ENCODE measurements at places on chromosomes 4 and X.

DNA sequence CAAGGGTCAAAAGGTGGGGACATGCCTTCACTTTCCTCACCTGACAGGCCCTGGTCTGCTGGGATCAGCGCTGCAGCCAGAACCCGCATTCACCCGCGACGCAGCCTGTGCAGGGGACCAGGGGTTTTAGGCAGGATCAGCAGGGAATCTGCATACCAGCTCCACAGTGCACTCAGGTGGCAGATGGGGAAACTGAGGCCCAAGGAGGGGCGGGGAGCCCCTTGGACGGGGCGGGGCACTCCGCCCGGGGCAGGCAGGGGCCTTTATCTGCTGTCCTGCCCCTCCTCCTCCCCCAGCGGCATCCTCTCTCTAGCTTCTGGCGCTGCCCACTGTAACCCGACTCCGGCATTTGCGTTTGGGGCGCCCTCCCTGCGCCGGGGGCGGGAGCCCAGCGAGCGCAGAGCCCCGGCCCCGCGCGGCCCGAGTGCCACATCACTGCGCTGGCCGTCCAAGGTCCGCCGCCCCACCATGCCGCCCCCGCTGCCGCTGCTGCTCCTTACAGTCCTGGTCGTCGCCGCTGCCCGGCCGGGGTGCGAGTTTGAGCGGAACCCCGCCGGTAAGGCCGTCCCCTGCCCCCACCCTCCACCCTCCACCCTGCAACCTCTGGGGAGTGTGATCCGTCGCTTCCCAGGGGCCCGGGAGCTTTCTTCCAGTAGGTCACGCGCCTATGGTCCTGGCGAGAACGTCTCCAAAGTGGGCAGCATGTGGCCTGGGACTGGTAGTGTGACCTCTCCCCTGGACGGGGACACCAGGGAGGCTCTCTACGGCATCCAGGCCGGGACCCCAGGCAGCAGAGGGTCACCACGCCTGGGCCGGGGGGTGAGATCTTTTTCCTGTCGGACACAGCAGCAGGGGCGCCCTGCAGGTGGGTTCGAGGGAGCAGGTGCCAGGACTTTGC, at the start of gene CPZ:
CPZ (plus strand) TSS at position 400 of the 898 bp plus-strand sequence; CDS start at position 469, 69 bp downstream.
- DNase-seq = peak; percentile 28

DNA sequence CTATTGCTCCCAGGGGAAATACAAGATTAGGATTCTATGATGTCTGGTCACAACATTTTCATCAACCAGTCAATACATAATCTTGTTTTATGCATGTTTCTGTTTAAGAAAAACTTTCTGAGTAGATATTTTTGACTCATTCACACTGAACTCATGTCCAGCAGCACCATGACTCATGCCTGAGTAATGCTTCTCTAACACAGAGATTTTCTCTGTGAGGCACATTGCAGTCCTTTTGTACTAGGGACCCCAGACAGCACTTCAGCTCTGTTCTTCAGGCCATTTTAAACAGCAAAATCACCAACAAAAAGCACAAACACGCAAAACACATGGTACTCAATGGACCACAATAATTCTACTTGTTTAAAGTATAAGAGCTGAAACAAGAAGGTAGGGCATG, 83.6 kb downstream of the MXRA5 start:
- peak; percentile 92 for DNase-seq

- peak; percentile 85 for DNase-seq
These were observed 34.4 kb downstream of the SLAIN2 start for GRCh38 chr4:48375651-48376304.

GRCh38 chrX:332916-333610, 14.5 kb upstream of the GTPBP6 start:
- no peak for DNase-seq

- no peak for DNase-seq
These were observed 7.9 kb downstream of the GTPBP6 start for GRCh38 chrX:310621-311155.

GRCh38 chr4:160831165-160831922, 1332.5 kb downstream of the FSTL5 start:
- no peak for DNase-seq

DNA sequence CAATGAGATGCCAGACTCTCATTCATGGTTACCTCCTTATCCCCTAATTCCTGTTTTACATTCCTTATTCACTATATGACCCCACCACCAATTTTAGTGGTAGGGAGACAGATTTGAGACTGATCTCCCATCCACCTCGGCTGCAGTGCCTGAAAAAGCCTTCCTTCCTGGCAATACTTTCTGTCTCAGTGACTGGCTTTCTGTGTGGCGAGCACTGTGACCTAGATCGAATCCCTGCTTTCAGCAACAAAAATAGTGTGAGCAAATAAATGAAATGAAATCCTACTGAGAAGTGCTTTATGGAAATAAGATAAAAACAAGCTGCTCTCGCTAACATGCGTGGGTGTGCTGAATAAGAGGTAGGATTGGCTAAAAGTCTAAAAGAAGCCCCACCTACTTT, 165.3 kb downstream of the GPM6A start:
- DNase-seq = no peak

All from fibroblast of skin of right biceps (primary cell).